ENCODE measurements at places on chromosomes 16 and 17.

DNA sequence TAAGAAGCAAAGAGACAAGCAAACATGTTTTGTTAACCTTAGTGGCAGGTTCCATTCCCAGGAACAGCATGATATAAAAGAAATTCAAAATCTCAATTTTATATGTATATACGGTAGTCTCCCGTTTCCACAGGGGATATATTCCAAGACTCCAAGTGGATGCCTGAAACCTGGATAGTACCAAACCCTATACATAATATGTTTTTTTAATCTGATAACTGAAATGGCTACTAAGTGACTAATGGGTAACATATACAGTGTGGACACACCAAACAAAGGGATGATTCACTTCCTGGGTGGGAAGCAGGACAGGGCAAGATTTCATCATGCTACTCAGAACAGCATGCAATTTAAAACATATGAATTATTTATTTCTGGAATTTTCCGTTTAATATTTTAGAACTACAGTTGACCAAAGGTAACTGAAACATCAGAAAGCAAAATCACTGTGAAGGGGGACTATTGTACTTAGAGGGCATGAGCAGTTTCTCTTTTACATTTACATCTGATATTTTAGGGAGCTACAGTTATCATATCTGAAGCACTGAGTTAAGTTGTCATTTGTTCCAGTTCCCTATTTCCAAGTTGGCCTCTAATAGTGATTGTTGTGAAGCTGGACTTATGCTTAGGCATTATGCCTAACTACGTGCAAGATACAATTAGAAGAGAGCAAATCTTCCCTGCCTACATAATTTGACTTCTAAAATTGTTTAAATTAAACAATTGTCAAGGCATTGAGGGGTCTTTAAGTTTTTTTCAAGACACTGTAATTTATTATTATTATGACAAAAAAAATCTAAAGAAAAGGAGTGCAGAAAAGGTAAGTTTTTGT lies 34.1 kb upstream of the ABCA6 start:
- no peak for DNase-seq

DNA sequence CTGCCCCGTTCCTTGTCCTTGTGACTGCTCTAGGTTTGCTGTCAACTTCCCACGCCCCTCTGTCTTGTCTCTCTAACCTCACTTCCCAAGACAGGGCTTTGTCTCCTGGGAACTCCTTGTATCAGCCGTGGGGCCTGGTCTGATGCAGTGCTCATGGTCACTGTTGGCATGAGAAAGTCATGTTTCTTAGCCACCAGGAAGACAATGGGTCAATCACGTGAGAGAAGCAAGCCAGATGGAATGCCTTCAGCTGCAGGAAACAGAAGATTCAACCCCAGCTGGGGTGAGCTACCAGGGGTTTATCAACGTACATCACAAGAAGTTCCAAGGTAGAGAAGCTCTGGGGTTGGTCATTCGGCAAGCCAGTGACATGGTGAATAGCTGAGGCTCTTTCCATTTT lies 116.6 kb downstream of the IRF8 start:
- DNase-seq: no peak

- DNase-seq: peak; percentile 32
Measured at GRCh38 chr17:42744283-42744805, 496 bp downstream of the EZH1 start.

- DNase-seq: no peak
Measured at GRCh38 chr17:77042476-77043231, 98.1 kb upstream of the SEC14L1 start.

- DNase-seq: no peak
Measured at GRCh38 chr17:75549246-75550138, 24.0 kb downstream of the LLGL2 start.

- DNase-seq: no peak
Measured at GRCh38 chr17:573036-573435, 141.6 kb downstream of the VPS53 start.

GRCh38 chr16:87816507-87817100 lies 50.8 kb upstream of the KLHDC4 start:
- DNase-seq: no peak

GRCh38 chr16:12898551-12898950 lies 2.8 kb upstream of the SHISA9 start:
- DNase-seq: no peak

GRCh38 chr16:648071-648780 lies 939 bp upstream of the WDR90 start:
- no peak for DNase-seq

DNA sequence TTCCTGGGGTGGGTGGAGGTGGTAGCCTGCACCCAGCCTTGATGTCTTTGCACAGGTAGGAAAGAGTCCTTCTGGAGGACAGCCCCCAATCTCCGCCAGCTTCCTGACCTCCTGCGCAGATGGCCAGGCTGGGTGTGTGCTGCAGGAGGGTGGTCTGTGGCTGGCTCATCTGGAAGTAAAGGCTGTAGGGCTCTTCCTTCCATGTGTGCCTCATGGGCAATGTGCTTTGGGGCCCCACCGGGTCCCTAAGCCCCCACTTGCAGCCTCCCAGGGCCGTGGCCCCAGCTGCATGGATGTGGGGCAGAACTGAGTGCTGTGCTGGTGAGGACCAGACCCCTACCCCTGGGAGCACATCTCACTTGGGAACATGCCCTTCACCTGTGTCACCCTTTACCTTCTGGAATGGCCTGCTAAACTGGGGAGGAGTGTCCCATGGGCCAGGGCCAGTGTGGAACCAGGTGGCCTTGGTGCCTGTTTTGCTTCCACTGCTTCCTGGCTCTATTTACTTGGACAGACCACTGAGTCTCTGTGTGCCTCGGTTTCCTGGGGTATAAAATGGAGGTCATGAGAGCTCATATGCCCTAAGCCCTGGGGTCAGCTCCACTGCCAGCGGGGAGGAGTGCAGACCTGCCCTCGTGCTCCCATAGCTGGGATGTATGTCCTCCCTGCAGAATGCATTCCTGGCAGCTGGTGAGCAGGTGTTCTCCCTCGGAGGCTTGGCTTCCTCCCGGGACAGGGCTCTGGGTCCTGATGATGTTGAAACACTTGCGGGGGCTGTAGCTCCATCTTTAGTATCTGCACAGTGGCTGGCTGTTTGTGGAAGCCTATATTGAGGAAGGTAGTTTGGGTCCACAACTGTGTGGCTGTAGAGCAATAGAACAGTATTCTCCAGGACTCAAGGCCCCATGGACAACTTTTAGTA lies 18.0 kb downstream of the MPRIP start:
- no peak for DNase-seq

DNA sequence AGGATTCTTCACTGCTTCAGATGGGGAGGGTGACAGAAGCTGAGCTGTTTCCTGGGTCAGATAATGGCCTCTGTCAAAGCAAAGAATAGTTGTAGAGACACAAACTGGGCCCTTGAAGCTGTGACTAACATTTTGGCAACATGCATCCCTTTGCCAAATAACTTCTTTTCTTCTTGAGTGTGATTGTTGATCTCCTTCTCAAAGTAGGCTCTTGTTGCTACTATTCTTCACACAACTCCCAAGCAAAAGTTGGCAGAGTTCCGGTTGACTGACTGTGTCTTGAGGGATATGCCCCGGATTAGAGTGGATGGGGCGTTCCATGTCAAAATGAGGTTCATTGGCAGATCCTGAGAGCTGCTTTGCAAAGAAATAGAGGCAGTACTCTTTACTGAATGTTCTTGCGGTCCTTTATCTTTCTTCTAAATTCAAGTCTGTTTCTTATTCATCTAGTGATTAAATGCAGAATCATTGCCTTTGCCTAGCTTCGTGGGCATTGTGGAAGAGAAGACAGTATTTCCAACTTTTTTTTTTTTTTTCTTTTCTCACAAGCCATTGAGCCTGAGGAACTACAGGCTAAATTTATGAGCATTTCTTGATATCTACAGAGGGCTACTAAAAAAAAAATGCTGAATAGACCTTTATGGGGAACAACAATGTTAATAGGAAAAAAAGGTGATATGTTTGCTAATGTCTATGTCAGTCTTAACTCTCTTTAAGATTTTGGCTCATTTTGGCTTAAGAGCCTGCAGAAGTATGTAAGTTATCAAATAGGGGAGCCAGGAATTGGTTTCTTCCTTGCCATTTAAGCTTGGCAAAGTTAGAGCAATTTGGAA lies 5.8 kb downstream of the WIPF2 start:
- no peak for DNase-seq

GRCh38 chr16:10525214-10525825 lies 55.1 kb downstream of the EMP2 start:
- no peak for DNase-seq

DNA sequence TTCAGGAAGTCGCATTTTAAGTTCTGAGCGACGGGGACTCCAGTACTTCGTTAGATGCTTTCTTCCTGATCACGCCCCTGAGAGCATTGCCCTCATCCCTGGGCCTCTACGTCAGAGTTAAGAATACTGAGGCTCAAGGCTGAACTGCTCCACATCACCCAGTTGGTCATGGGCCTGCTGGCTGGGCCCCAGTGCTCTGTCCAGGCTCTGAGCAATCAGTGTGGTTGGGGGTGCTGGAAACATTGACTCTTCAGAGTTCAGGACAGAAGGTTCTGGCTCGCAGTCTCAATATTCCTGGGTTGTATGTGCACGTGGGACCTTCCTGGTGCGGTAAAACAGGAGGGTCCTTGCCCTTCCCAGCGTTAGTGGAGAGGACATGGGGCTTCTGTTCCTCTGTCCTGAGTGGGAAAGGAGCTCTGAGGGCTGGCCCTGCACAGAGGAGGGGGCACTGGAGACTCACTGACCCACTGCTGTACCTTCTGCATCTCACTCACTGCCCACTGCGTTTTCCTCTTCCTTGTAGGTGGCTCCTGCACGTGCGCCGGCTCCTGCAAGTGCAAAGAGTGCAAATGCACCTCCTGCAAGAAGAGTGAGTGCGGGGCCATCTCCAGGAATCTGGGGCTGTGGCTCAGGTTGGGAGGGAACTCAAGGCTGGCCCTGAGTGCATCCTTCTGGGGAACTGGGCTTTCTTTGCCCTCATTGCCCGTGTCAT lies 518 bp downstream of the MT1E start:
- no peak for DNase-seq

GRCh38 chr17:75830164-75831031 lies 13.8 kb downstream of the UNC13D start:
- DNase-seq: no peak

DNA sequence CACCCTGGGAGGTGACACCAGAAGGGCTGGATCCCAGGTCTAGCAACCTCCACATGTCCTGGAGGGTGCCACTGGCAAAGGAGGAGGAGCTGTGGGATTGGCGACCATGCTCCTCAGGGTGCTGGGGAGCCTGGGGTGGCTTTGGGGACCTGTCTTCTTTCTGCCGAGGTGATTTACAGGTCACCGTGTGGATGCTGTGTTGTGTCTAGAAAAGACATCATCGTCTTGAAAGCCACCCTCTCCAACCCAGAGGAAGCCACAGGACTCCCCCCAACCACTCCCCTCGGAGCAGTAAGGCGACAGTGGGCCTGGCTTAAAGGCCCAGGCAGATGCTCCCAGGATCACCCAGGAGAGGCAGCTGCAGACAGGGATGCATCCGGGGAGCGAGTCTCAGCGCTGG lies 29.7 kb upstream of the FASN start:
- no peak for DNase-seq

- DNase-seq: no peak
Measured at GRCh38 chr16:27330542-27330941, 16.8 kb downstream of the IL4R start.

- no peak for DNase-seq
Measured at GRCh38 chr17:8133399-8133798, 9.5 kb upstream of the HES7 start.

DNA sequence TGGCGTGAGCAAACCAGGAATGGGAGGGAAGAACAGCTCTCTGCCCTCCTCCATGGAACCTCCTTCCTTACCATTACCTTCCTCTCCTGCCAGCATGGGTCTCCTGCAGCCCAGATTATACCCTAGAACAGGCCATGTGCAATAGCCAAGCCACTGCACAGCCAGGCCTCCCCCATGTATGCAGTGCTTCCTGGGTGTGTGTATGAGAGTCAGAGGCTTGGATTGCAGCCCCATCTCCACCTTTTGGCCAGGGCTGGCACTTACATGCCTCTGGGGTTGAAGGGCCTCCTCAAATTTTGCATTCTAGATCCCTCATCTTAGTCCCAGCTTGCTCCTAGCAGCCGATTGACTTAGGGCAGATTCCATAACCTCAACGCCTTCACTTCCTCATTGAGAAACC lies 133.7 kb downstream of the GSG1L start:
- no peak for DNase-seq

DNA sequence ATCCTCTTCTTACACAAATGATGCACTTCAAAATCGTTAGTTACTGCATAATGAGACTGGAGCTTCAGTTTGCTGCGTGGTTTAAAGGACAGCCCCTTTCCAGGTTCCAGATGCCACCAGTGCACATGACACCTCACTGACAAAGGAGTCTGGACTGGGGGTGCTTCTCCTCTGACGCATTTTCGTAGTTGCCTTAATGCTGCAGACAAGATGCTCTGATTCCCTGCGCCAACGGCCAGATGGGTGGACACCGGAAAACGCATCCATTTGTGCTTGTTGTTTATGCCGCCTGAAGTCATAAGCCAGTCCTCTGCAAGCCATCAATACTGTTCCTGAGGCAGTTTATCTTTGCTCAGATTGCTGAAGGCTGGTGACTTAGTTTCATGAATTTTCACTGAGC lies 16.0 kb downstream of the FBXO31 start:
- no peak for DNase-seq

DNA sequence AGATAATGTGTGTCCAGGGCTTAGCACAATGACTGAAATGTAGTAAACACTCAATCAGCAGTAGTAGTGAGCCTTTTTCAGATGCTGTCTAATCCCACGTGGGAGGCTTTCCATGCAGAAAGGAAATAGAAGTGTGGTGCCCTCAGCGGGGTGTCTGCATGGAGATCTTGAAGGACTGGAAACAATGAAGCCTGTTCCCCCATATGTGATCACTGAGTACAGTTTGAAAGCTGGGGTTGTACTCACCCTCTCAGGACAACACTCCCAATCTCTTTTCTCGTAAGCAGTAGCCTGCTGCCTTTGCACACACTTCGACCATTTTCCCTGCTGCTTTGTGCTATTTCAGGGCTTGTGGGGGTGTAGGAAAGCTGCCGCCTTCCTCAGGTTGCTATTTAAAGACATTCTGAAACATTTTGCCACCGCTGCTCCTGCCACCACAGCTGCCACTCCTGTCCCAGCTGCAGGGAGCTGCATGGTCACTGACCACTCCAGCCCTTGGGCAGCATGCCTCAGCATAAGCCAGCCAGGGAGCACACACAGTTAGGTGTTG lies 40.6 kb upstream of the HAS3 start:
- DNase-seq: no peak

DNA sequence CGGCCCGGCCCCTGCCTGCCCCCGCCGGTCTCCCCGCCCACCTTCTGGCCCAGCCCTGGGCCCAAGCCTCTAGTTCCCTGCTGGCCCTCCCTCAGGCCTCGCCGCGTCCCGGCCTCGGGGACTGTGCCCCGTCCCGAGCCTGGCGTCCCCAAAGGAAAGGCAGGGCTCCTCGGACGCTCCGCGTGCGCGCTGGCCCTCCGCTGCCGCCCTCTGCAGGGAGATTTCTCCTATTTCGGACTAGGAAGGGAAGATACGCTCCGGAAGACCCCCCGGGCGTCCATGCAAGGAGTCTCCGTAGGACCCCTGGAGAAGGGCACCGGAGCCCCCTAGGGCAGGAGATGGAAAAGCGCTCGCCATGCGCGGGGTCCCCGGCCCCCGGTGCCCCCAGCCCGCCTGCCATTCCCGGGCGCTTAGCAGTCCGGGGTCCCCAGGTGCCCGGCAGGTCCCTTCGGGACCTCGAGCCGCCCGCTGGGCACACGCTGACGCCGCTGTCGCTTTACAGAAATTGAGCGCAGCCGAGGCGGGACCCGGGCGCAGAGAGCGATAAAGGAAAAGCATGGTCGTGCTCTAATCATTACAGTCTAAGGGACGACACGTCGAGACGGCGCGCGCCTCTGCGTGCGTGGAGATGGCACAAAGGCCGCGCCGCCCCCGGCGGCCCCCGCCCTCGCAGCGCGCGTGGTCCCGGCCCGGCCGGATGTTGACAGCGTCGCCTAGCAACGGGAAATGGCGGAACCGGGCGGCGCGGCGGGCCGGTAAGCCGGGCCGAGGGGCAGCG lies at the start of gene CCDC40:
TSS of gene CCDC40 (plus strand) at position 706 of the 778 bp plus-strand sequence. CDS start at position 727, 21 bp downstream.
- peak; percentile 57 for DNase-seq
